GM13976 (cell line): ENCODE measurements at places on chromosomes 7 and 10.

DNA sequence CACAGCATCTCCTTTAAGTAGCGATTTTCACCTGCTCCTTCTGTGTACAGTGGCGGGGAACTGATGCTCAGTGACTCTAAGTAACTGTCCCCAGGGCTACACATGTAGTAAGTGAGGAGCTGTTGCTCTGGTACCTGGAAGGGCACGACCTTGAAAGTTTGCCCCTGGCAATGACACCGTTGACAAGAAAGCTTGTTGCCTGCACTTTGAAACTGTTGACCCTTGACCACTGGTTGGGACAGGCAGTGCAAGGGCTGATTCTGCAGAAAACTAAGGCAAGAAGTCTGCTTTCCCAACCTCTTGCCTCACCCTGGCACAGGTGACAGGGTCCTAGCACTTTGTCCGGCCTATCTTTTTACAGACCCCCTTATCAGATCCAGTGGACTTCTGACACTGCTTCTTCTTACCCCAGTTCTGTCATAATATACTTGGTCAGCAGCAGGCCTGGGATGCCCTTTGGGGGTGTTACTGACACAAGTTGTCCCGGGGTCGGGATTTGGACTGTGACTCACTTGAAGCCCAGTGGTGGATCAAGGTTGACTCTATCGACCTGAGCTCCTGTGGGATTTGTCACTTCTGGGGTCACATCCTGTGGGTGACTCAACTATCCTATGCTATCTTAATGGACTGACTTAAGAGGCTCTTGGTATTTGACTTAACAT is 5.8 kb downstream of the ACSL5 start:
- DNase-seq = no peak

DNA sequence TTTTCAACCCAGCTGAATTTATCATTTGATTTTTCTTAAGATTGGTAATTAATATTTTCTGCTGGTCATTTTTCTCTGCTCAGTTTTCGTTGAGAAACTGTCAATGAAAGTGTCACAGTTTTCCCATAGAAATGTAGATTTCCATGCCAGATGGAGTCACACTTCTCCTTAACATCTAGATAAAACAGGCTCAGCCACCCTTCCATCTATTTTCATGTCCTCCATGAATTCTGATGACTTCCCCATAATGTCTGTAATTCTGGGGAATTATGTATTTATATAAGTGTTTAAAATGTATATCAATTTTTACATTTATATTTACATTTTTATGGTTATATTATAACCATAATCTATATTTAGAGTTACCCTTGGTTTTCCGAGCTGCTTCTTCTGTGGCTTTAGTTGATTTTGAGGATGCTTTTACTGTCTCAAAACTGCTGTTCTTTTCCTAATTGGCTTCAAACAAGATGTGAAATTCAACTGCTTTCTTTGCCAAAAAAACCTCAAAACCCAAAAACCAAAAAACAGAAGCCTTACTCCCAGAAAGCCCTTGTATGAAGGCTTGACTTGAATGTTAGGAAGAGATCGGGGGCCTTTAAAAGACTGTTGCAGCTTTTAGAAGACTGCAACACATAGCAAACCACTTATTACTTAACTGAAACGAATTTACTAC is 95.4 kb upstream of the CDCA7L start:
- DNase-seq = no peak

- DNase-seq = no peak
These were observed 24.7 kb upstream of the MACC1 start for GRCh38 chr7:20241911-20242261.

- no peak for DNase-seq
These were observed 94.6 kb upstream of the SMNDC1 start for GRCh38 chr10:110399106-110399964.

DNA sequence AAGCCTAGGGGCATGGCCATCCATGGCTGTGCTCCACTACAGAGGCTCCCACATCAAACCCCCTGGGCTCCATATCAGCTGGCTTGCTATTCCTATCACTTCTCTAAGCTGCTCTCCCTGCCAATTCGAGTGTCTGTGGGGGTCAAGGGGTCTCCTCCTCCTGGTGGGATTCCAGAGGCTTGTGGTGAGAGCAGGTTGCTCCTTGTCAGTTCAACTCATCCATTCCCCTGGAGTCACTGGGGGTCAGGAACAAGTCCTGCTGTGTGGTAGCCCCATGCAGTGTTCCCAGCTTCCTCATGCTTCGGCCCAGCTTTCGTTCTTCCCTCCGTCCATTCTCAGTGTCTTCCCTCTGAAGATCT is 86.6 kb upstream of the UNC5B start:
- peak; percentile 3 for DNase-seq

- DNase-seq = no peak
These were observed 27.6 kb downstream of the SPAG6 start for GRCh38 chr10:22372917-22373316.

DNA sequence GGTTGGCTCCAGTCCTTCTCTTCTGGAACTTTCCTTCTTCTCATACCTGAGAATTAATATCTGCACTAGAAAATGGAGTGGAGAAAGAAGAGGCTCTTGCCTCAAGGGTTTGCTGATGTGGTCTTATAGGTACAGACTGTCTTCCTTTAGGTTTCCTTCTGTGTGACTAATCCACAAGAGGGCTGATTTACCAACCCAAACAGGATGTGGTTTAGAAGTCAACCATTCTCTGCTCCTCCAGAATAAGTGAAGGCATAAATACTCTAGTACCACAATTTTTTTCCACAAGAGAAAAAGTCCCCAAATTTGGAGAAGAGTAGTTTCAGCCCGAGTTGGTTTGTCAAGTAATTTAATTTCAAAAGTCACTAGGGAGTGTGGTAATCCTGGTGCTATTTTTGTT is 85.8 kb downstream of the NRP1 start:
- DNase-seq = no peak

DNA sequence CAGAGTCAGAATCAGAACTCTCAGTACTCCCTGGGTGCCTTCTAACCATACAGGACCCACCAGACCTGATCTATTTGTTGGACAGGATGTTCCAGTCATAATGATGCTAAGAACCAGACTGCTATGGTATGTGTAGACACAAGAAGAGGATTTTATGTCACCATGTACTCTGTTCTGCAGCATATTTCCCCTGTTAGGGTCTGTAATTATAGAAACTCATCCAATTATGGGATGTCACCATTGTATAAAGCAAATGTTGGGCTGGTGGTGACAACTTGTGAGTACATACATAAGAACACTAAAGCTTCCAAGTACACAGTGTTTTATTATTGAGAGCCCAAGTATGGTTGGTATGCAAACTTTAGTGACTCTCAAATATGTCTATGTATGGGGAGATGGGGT is 67.1 kb upstream of the AGBL3 start:
- DNase-seq = no peak

GRCh38 chr7:84393786-84394185 is 199.2 kb upstream of the SEMA3A start:
- no peak for DNase-seq

- no peak for DNase-seq
These were observed 616.9 kb downstream of the PTPRN2 start for GRCh38 chr7:157970744-157971143.

DNA sequence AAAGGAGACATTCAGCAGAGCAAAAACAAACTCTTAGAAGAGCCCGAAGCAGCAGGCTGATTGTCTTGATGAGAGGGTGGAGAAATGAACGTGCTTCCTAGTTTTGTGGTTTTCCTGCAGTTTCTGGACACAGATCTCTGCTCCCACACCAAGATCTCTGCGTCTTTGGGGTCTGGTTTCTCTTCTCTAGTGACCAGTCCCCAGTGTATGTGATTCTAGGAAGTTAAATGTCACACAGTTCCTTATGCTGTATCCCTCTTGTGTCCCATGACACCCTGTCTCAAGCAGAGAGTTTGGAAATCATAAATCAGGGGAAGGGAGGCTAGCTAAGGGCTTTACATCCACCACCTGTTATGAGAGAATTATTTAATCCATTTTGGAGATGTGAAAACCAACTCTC is 55.4 kb upstream of the KLF14 start:
- no peak for DNase-seq

- DNase-seq = no peak
These were observed 82.2 kb downstream of the TSPAN12 start for GRCh38 chr7:120775755-120776154.

GRCh38 chr7:151051108-151051507 is 2.8 kb downstream of the ASIC3 start:
- DNase-seq = no peak

DNA sequence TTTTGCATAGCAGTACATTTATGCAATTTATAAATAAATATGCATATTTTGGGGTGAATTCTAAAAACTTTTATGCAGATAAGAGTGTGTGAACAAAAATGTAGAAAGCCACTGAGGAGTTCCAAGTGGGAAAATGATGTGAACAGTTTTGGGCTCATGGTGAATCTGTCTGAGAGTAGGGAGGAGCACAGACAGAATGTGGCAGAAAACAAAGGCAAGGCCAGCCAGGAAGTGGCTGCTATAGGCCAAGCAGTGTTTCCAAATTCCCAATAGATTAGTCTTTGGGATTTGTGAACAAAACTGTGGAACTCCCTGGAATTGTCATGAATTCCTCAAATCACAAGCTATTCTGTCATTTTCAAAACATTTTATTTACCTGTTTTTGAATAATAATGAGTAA is 73.6 kb upstream of the AMPH start:
- DNase-seq = no peak

DNA sequence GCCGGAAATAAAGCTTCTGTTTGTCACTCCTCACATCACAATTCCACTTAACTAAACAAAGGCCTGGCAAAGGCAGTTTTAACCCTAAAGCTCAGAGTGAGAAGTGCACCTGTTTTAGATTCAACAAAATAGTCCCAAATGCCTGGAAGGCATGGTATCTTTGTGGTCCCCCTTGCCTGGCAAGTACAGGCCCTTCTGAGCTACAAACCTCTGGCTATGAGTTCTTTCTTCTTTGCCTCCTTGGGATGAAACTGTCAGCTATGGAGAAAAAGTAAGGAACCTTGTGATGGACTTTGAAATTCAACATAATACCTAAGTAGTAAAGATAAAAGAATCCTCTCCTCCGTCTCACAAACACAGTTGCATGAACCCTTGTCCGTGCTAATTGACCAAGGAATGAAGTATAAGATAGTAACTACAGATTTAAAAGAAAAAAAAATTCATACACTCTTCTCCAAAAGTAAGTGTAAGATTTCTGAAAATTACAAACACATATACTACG is 244.5 kb upstream of the ETV1 start:
- no peak for DNase-seq

- no peak for DNase-seq
These were observed 32.4 kb upstream of the HGF start for GRCh38 chr7:81802251-81802650.

GRCh38 chr10:131102676-131103075 is 208.8 kb downstream of the TCERG1L start:
- no peak for DNase-seq

DNA sequence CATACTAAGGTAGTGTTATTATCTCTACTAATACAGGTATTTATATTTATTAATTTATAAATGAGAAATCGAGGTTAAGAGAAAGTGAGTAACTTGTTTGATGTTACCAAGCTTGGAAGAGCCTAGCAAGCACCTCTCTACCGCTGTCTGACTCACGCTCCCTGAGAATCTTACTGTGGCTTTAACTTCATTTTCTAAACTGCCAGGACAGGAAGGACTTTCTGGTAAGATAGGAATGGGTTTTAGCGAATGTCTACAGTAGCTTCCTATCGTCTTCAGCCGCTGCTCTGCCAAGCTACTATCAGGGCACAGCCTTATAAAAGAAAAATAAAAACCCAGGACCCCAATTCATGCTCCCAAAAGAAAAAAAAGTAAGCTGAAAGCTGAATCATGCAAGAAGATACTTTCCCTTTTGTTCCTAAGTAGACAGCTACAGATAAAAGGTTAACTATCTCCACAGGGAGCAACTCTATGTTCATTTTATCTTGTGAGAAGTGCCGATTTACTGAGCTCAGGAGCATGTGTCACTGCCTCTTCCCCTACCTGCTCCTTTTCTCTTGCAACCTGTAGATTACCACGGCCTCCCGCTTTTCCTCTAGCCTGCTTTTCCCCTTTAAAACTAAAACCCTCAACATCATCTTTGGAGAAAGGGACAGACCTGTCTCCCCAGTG is 60.2 kb downstream of the THNSL1 start:
- no peak for DNase-seq
